ENCODE measurements at places on chromosomes 7 and 10. TPM values are rescaled to one million over a fixed set of nuclear protein-coding genes. Genes with fewer than 3 reads are reported as not detected.

DNA sequence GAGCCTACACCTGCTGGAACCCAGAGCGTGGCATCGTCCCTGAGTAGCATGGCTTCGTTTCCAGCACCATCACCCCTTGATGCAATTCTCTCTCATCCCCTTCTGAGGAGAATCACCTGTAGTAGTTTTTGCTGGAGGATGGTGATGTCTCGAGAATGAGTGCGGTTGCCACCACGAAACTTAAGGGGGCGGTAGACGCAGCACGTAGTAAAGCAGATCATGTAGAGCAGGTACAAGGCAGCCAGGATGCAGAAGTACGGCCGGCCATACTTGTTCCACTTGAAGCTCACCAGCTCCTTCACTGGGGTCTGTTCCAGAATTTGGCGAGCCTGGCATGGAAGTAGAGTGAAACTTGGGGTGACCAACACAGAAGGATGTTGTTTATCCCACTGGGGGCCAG, 8.1 kb downstream of the TRPV5 start:
- no peaks in the 10 kb centered on the region for H3K36me3 ChIP-seq
- H3K27ac ChIP-seq = no peak overlapping the region
- no peaks in the 10 kb centered on the region for H3K27me3 ChIP-seq

DNA sequence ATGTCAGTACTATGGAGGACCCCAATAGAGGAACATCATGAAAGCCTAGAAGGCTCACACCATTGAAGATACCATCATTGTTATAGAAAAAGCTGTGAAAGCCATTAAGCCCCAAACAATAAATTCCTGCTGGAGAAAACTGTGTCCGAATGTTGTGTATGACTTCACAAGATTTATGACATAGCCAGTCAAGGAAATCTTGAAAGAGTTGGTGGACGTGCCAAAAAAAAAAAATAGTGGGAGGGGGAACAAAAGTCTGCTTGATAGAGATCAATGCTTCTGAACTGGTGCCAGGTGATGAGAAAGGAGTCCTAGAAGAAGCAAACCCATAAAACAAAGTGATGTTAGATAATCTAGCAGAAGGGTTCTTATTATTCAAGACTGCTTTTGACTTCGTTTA, 41.2 kb downstream of the RALA start:
- H3K36me3 ChIP-seq = no peaks in the 10 kb centered on the region
- H3K4me1 ChIP-seq = peaks cover 2% of the 10 kb centered on the region
- no peak overlapping the region for H3K4me3 ChIP-seq
- no peak for DNase-seq
- no peaks in the 10 kb centered on the region for H3K27me3 ChIP-seq

DNA sequence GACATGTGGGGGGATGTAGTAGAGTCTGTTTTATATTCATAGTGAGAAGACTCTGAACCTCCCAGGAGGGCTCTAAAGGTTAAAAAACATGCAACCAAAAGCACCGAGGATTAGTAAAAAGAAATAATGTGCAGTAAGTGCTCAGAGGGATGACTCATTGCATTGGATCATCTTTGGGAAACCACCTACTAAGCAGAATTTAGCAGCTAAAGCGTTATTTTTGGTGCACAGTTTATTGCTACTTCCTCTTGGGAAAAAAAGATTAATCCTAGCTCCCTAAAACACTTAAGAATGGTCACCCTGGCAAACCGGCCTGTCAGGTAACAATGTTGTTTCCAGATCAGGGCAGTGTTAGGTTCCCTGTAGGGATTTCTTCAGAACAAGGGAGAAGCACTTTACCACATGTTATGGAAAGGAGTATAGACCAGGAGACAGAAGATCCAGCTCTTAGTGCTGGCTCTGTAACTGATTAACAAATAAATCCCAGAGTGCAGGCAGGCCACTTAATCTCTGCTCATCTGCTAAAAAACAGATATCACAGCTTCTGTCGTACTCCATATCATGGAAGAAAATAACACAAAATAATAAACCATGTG, 44.8 kb upstream of the FAM133B start:
- no peaks in the 10 kb centered on the region for H3K36me3 ChIP-seq
- DNase-seq = no peak
- no peak overlapping the region for H3K27ac ChIP-seq
- H3K4me1 ChIP-seq = no peaks in the 10 kb centered on the region

DNA sequence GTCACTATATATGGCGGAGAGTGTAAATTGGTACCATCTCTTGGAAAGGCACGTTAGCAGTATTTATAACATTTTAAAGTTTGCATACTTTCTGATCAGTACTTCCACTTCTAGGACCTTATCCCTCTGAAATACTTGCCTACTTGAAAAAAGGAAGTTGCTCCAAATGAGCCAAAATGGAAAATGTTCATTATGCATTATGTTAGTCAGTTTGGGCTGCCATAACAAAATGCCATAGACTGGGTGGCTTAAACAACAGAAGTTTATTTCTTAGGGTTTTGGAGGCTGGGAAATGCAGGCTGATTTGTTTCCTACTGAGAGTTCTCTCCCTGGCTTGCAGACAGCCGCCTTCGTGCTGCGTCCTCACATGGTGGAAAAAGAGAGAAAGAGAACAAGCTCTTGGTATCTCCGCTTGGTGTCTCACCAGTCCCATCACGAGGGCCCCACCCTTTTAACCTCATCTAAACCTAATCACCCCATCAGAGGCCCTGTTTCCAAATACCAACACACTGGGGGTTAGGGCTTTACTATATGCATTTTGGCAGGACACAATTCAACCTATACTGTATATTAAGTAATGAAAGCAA, 6.9 kb downstream of the SNX10 start:
- H3K27me3 ChIP-seq = no peaks in the 10 kb centered on the region
- H3K4me3 ChIP-seq = no peak overlapping the region
- no peak overlapping the region for H3K27ac ChIP-seq
- no peaks in the 10 kb centered on the region for H3K36me3 ChIP-seq
- H3K4me1 ChIP-seq = no peaks in the 10 kb centered on the region
- DNase-seq = no peak

GRCh38 chr7:150390205-150390604, 11.1 kb downstream of the ZNF775 start:
- no peaks in the 10 kb centered on the region for H3K27me3 ChIP-seq
- no peaks in the 10 kb centered on the region for H3K36me3 ChIP-seq
- H3K27ac ChIP-seq = no peak overlapping the region
- H3K4me1 ChIP-seq = peaks cover 8% of the 10 kb centered on the region

- H3K27ac ChIP-seq = peak within 1 kb of the TSS; percentile 89
- peak; percentile 92 for DNase-seq
- H3K36me3 ChIP-seq = no peaks in the 10 kb centered on the region
- peaks cover 11% of the 10 kb centered on the region for H3K4me1 ChIP-seq
- H3K27me3 ChIP-seq = no peaks in the 10 kb centered on the region
Measured at GRCh38 chr7:100827330-100828226, at the start of gene EPHB4. EPHB4 (minus strand) TSS chr7:100827523; CDS start chr7:100827030, 493 bp downstream.

The PLPP4 gene
- 0.15 TPM for polyA plus RNA-seq

The CPA5 gene
- not detected for polyA plus RNA-seq

The AZGP1 gene
- 5.4 TPM for polyA plus RNA-seq

The TIMM23B gene
- polyA plus RNA-seq = 8.7 TPM

Data from ovary (tissue), 10 donors.